Pancreas (tissue), 10 donors: ENCODE measurements at places on chromosomes 7 and 10. TPM values are rescaled to one million over a fixed set of nuclear protein-coding genes. Genes with fewer than 3 reads are reported as not detected.

GRCh38 chr10:104617831-104618230, 23.3 kb upstream of the SORCS3 start:
- DNase-seq, result no peak

GRCh38 chr10:10830293-10830986, 187.2 kb upstream of the CELF2 start:
- DNase-seq, result no peak

- DNase-seq, result no peak
These were observed 66.0 kb downstream of the PTPRE start for GRCh38 chr10:127972751-127973357.

DNA sequence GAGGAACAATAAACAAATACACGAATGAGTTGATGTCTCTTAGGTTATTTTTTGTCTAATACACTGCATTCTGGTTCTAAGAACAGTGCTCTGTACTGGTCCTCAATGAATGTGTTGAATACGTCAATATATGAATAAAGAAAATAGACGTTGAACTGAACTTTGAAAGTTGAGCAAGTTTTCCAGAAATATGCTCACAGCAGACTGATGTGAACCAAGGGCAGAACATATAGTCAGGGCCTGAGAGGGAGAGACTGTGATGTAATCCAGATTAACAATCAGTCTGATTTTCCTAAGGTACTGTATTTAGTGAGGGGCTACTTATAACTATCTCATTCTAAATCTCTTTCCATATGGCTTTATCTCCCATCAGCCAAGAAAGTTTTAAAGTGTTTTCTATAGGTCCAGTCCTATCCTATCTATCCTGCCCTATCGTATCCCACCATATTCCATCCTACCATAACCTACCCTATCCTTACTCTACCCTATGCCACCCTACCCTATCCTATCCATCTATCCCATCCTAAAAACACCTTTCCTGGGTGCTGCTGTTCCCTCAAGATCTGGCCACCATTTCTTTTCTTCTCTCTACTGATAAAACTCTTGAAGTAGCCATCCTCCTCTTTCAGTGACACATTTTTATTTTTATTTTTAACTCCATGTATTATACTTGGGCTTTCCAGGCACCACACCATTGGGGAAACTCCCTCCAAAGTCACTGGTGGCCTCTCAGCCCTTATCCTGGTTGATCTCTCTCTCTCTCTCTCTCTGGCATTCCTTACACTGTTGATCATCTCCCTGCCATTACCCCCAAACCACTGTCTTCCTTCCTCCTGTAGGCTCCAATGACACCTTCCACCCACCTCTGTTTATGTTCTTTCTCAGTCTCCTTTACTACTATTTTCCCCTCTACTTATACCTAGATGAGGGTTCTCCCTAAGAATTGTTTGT, 212.3 kb upstream of the SLC26A5 start:
- no peak for DNase-seq

DNA sequence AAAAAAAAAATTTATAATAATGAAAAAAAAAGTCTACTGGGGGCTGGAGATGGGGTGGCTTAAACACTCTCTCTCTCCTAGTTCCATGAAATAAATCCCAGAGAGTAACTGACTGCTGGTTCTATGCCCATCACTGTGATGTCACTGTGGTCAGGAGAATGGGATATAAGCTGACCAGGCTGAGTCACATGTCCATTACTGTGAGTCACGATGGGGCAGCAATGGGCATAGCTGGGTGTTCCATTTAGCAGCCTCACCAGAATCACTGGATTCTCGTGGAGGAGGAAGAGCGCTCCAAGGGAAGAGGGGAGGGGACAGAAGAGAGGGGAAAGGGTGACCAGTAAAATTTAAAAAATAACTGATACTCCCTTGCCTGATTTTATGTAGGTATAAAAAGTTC, 37.1 kb downstream of the MASTL start:
- DNase-seq, result peak; percentile 14

DNA sequence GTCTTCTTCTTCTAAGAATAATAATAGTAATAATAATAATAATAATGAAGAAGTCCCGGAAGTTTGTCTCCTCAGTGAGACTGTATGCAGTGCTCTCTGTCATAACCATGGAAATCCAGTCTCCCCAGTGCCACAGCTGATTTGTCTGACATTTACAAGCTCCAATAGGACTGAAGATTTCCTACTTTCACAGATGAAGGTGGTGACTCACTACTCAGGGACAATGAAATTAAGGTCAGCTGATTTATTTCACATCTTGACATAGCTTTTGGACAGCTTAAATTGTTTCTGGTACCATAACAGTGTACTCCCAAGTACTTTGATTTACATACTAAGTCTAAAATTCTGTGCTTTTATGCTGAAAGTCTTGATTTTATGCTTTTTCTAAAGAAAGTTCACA, 6.9 kb downstream of the CELF2 start:
- no peak for DNase-seq

DNA sequence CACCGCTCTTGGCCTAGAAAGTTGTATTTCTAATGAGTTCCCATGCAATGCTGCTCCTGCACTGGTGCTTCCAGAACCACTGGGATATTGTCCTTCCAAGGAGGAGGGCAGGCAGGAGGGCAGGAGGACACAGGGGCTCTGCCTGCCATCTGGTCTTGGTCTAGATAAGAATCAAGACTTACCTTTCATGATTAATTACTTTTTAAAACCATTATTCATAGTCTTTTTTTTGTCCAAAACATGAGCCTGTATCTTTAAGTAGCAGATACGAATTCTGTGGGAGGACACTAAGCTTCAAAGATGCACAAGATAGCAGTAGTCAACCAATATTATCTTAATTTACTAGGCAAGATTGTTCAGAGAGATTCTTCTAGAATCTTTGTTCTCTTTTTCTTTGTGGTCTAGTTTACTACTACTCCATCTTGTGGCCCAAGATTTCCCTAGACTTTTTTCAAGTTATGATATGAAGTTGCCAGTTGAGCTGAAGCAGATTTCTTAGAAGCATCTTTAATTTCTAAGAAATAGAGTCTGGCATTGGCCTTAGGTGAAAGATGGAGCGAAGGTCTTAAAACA, 57.6 kb downstream of the RBM33 start:
- DNase-seq, result no peak

- DNase-seq, result no peak
These were observed 100.7 kb downstream of the HIP1 start for GRCh38 chr7:75637854-75638593.

Gene LBX1
- polyA plus RNA-seq, result not detected

Gene CRPPA
- 0.56 TPM for polyA plus RNA-seq

Gene CTAGE4
- polyA plus RNA-seq, result 4.0 TPM

Gene TRIM74
- 1.7 TPM for polyA plus RNA-seq

Gene VGF
- 82.7 TPM for polyA plus RNA-seq

Gene ZNF248
- 8.2 TPM for polyA plus RNA-seq

Gene HOXA11
- not detected for polyA plus RNA-seq

Gene RBP4
- 31.5 TPM for polyA plus RNA-seq
